ENCODE measurements at places on chromosomes 13 and 19. TPM values are rescaled to one million over a fixed set of nuclear protein-coding genes. Genes with fewer than 3 reads are reported as not detected.

DNA sequence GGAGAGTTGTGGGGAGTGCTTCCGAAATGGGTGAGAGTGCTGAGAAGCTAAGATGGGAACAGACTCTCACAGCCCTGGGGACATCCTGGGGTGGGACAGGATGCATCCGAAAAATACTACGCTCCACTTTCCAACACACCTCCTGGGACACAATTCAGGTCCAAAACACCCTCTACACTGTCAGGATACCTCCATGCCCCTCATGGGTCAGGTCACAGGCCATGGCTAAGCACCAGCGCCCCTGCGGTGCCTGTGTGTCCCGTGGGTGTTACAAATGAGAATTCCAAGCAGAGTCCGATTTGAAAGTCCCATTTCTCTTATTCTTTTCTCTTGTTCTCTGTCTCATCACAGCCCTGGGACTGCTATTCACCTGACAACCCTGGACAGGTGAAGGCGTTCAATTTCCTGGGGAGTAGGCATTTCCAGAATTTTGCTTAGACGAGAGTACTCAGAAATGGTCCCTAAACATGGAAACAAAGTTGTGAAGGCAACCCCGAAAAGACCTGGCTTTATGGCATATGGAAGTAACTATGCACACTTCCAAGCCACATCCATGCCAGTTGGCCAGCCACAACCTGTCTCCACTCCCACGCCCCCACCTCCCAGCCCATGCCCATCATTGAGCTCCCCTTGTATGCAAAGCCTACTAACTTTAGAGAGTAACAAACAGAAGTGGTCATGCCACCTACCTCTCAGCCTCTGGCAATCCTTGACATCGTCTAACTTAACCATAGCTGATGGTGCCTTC lies 87.9 kb upstream of the ZNF507 start:
- no peak for DNase-seq

GRCh38 chr13:113534236-113534860 lies 43.8 kb upstream of the DCUN1D2 start:
- DNase-seq, result no peak

DNA sequence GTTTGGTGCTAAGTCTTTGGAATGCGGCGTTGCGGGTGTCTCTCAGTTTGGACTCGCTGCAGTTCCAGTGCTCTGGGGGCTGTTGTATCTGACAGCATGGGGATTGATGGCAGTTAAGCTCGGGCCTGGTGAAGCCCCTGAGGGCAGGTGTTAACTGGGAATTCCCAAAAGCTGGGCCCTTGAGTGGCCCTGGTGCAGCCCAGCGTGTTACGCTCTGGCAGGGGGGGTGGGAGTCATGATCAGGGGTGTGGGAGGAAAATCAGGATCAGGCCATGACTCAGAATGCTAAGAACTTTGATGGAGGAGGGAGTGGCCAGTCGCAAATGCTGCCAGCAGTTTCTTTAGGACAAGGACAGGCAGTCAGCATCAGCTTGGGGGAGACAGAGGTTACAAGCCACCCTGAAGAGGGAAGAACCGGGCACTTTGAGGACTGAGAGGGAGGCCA lies 19.6 kb downstream of the AP2A1 start:
- DNase-seq, result no peak

- DNase-seq, result no peak
Measured at GRCh38 chr19:41702171-41702651, 6.2 kb upstream of the CEACAM5 start.

DNA sequence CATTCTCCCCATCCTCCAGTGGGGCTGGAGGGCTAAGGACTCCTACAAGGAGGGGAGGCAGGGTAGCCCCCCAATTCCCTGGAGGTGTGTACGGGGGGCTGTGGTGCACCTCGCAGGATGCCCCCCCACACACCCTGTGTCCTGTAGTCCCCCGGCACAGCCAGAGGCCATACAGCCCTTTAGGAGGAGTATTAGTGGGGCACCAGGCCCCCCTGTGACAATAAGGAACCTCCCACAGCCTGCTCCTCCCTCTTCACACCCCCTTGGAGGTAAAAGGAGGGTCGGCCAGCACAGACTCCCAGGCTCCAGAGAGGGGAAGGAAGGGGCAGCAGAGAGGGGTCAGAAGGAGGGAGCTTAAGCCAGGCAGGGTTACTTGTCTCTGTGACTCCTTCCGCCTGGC lies at the start of gene NANOS3:
Gene NANOS3 (plus strand): TSS at position 301 of the 400 bp plus-strand sequence. CDS start 115 bp downstream, outside the sequence.
- no peak for DNase-seq

DNA sequence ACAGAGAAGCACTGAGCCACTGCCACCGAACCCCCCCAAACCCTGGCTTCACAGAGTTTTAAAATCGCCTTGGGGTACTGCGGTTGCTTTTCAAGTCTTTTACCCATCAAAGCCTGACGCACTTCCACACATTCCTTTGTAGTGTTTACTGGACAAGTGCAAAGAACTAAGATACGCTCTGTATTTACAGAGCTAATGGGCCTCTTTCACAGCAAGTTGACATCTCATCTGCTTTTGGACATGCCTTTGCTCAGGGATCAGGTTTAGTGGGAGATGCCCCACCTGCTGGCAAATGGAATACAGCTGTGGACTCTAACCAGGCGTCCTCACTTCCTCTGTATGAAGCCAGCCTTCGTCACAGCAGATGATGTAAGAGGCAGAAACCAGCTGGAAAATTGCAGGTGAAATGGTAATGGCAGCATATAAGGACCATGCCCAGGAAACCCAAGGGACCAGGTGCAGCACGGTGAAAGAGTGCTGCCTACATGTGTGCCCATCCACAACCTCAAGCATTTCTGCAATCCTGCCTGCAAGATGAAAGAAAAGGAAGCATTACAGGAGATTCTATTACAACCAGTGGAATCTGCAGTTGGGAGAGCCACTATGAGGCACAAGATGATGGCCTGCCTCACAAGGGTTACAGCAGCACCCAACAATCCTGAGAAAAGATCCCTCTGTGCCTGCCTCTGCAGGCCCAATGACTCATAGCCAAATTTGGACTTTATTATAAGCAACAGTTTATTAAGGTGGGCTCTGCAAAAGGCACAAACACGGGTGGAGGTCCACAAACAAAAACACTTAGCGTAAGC lies 34.7 kb downstream of the BRD4 start:
- no peak for DNase-seq

ZNF470 gene
- total RNA-seq, result 2.6 TPM

- no peak for DNase-seq
Measured at GRCh38 chr13:28636677-28637317, 22.1 kb upstream of the POMP start.

DNA sequence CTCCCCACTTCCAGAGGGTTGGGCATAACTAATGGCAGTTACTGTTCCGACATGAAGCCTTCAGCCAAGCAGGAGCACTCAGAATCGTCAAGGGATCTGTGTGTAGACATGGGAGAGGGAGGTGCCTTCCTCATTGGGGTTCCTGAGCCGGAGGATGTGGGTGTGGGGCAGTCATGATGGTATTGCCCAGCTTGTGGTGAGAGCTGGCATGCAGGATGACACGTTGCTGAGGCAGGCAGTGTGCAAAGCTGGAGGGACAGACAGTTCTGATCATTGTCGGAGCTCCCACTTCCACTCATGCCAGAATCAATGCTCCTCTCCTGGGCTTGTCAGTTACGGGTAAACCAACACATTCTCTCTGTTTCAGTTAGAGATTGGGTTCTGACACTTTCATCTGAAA lies 83.9 kb upstream of the TSC22D1 start:
- DNase-seq, result no peak

DNA sequence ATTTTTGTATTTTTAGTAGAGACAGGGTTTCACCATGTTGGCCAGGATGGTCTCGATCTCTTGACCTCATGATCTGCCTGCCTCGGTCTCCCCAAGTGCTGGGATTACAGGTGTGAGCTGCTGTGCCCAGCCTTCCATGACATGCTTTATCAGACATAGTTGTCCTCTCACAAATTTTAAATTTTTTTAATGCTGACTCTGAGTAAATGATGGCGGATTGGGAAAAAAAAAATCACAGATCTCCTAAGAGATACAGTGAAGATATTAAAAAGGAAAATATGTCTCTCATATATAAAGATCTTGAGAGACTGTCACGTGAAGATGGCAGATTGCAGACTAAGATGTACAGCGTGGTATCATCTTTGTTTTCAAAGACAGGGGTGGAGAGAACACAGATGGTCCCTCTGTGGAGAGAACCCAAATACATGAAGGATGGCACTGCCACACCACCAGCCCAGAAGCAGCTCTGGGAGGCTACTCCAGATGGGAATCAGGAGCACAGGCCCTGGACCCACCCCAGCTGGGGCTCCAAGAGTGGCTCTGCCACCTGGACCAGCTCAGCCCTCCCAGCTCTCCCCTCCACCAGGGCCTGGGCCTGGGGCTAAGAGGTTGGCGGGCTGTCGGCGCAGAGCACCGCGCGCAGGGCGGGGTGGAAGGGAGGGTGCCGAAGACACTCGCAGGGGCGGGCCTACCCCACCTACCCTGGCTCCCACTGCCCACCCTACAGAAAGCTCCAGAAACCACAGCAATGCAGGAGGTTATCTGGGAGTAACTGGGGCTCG lies 20.0 kb upstream of the CCNP start:
- DNase-seq, result no peak

GRCh38 chr13:44516771-44517170 lies 59.4 kb downstream of the TSC22D1 start:
- DNase-seq, result no peak

NLRP9 gene
- not detected for total RNA-seq

GFY gene
- total RNA-seq, result not detected

DNA sequence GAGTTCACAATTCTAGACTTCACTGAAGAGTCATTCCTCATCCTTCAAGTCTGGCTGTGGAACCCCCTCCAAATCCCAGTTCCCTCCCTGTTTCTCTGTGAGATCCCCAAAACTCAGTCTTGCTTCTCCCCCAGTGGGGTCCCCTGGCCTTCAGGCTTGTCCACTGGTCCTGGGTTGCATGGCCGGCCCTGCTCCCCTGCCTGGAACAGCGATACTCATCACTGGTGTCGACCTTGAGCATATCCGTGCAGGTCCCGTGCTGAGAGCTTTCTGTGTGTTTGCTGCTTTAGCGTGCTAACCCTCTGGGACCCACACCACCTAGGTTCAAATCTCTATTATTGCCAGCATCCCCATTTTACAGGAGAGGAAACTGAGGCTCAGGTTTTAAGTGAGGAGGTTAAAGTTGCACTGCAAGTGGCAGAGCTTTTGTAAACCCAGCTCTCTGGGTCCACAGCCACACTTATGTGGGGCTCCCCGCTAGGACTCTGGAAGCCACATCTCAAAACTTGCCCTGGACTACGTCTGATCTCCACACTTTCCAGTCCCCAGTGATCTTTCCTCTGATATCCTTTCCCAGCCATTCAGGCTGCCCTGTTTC lies 15.5 kb downstream of the LIPE start:
- peak; percentile 19 for DNase-seq
